Effector CD4-positive, alpha-beta T cell (primary cell): ENCODE measurements at places on chromosomes 5 and 9.

DNA sequence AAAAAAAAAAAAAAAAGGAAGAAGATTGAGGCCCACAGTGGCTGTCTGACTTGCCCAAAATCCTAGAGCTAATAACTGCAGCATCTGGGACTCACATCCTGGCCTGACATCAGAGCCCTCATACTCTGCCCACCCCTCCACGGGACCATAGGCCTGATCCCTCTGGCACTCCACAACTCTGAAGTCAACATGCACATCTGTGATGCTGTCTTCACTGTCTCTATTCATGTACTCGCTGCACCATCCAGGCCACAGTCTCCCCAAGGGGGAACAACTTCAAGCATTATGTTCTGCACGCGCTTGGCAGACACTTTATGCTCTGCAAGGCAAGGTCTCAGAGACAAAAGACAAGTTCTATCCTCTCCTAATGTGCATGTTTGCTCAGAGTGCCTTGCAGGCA is 158.2 kb downstream of the SPOCK1 start:
- no peak for DNase-seq

DNA sequence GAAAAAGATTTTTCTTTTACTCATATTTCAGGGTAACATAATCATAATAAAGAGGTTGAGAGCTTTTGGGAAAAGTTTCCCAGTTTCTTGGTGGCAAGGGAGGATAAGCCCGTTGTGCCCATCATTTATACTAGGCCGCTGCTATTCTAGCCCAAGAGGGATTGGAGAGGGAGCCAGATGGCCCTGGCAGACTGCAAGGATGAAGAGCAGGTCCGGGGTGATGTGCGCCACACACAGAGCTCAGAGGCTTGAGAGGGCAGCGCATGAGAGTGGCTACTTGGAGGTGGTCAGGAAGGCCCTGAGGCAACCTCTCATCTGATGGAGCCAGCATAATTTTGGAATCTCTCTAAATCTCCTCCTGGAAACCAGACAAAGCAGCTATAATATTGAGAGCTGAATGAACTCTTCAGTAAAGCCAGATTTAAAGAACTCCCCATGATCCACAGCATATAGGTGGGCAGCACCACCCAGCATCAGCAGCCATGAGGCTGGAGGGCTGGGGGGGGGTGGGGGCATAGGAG is 110.1 kb downstream of the MED27 start:
- DNase-seq = no peak

DNA sequence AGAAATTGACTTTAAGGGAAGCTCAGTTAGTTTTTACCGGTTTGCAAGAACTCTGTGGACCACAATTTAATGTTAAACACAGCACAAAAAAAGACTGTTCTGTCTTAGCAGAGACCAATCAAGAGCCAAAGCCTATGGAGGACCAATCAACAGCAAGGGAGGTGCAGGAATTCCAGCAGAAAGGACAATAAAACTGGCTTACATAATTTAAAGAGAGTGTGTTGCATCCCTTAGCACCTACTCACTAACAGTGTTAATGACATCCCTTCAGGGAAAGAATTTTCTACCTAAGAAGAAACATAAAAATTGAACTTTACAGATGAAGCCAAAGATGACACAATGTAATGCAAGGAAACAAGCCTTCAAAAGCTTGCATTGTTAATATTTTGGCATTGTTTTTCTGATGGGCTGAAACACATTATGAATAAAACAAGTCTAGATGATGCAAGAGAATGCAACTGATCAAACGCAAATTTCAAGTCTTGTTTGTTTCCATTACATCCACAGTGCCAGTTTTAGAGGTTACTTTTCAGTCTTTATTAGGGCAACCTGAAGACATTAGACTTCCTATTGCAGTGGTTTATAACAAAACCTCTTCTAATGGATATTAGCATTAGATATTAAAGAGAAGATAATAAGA is 111.3 kb upstream of the FST start:
- no peak for DNase-seq

- no peak for DNase-seq
Measured at GRCh38 chr9:133826289-133827085, 88.3 kb upstream of the SARDH start.

- DNase-seq = no peak
Measured at GRCh38 chr9:71793386-71794105, 25.2 kb upstream of the CEMIP2 start.

GRCh38 chr5:54764102-54765090 is 221.0 kb downstream of the ESM1 start:
- DNase-seq = no peak
